Putamen (tissue), 1 donor: ENCODE measurements at places on chromosomes 5 and 9.

GRCh38 chr9:124033967-124034366 lies 22.4 kb downstream of the LHX2 start:
- no peak for DNase-seq

DNA sequence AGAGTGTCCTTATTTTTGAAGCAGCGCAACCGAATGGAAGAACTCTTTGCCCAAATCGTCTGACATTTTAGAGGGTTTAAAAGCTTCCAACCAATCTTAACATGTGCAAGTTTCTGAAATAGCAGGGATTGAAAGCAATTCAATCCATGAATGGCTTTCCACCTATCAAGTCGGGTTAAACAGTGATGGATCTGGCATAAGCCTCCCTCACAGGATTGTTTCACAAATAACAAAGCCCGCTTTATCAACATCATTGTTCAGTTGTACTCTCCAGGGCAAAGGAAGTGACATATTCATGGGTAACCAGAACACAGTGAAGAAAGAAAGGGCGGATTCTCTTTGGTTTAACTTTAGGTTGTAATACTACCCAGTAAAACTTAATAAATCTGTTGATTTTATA lies 497.3 kb downstream of the MTRR start:
- peak; percentile 53 for DNase-seq

- no peak for DNase-seq
These were observed 367 bp upstream of the SHC3 start for GRCh38 chr9:89178830-89179539.

DNA sequence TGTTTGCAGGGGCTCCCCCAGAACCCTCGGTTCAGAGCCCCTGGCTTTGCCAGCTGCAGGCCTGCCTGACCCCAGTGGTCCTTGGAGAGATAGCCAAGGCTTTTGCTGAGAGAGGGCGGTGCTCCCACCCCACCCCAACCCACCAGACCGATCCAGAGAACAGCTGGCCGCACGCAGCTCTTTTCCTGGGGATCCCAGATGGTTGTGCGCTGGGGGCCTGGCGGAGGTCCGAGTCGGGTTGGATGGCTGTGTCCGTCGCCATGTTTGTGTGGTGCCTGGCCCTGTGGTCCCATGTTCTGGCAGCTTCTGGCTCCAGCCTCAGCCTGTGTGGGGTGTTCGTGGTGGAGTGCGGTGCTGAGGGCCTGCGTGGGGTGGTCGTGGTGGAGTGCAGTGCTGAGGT lies 97.5 kb downstream of the RXRA start:
- DNase-seq, result no peak

GRCh38 chr9:80881940-80882339 lies 807.4 kb downstream of the TLE1 start:
- no peak for DNase-seq

DNA sequence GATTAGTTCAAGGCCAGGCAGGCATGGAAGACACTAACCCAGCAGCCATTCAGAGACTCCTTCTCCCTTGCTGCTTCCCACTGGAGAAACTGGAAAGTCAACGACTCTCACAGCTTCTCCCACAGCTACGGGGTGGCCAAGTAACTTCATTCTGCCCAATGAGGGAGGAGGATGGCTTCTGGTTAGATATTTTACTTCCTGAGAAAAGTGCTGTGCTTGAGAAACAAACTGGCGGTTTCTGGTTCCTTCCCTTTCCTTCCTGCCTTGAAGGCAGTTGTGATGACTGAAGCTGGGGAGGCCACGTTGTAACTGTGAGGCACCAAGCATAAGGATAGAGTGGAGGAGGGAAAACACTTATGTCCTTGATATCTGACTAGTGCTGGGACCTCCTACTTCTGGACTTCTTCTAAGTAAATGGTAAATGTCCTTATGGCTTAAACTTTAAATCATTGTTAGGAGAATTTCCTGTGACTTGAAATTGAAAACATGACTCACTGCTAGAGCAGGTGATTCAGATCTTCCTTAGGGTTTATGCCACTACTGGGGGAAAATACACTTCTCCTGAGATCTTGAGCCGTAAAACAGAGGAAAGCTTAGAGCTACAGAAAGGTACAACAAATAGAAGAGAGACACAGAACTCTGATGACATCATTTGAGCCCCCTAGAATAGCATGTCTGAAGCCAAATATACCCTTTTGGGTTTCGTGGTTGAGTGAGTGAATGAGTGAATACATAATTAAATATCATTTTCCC lies 3.1 kb upstream of the GNPDA1 start:
- DNase-seq, result peak; percentile 27

DNA sequence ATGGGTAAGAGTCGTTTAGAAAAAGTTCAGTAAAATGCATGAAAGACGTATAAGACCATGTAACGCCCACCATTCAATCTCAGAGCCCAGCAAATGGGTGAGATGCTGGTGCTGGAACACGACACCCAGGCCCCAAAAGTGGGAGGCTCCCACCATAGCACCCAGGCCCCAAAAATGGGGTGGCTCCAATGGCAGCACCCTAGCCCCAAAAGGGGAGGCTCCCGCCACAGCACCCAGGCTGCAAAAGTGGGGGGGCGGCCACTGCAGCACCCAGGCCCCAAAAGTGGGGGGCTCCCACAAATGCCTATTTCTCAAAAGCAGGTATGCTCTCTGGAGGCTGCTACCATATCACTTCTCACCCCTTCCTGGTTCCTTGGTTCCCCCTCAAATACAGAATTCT lies 12.7 kb downstream of the FSTL4 start:
- DNase-seq, result no peak

GRCh38 chr9:136840140-136840876 lies 2.0 kb upstream of the AJM1 start:
- no peak for DNase-seq

GRCh38 chr5:41812156-41812555 lies 58.1 kb downstream of the OXCT1 start:
- no peak for DNase-seq

- no peak for DNase-seq
These were observed 13.7 kb downstream of the NOTCH1 start for GRCh38 chr9:136531904-136532798.

GRCh38 chr5:145025775-145026174 lies 809.4 kb downstream of the PRELID2 start:
- DNase-seq, result no peak

GRCh38 chr5:91059409-91059808 lies 323.7 kb downstream of the ARRDC3 start:
- DNase-seq, result no peak

DNA sequence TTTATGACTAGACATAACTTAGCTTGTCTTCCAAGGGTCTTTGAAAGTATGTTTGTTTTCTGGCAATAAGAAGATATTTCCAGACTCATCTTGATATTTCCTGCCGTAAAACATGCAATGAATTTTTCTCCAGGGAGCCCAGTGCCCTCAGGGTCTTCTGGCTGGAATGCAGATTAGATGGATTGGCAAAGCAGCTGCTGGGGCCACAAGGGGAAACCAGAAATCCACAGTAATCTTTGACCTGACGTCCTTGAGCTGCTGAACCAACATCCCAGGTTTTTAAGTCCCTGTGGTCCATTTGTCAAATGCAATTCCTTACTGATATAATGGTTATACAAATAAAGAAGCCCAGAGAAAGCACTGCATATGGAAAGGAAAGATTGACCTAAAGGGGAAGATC lies 93.0 kb downstream of the THBS4 start:
- no peak for DNase-seq

DNA sequence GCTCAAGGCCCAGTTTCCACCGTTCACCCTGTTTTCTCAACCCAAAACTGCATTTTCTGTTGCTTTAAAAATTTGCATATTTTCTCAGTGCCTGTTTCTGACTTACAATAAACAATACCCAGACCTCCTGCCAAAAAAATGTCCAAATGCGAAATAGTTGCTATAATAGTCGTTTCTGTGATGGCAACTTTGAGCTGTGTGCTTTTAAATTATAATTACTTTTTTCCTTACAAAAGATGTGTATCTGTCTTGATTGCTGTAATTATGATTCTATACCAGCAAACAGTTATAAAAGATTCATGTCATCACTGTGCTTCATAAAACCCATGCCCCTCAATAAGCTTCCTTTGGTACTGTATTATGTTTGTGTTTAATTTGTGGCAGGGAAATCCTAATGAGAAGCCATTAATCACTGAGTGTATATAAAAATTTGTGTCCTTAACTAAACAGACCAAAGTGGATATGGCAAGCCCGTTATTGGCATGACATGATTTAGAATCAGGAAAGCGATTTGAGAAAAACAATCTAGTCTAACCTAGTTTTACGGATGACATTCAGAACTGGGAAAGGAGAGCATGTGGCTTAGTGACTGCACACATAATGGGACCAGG lies 5.4 kb upstream of the SLC1A3 start:
- peak; percentile 83 for DNase-seq

DNA sequence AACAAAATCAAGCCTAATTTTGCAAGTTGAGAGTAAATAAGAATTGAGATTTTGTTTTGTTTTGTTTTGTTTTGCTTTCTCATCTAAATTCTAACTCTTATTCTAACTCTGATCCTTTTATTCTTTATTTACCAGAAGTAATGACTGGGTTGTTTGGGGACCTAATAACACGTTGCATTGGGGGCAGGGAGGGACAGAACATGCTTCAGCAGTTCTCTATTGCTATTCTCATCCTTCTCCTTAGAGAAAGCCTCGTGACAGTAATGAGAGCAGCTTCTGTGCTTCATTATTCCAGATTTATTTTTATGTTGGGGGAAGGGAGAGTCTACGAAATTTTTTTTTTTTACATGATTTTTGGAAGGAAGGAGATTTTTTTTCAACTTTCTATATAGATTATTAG lies 21.1 kb downstream of the CPEB4 start:
- peak; percentile 83 for DNase-seq

- no peak for DNase-seq
These were observed 897.8 kb upstream of the ACO1 start for GRCh38 chr9:31486630-31487029.
